ENCODE measurements at places on chromosomes 7 and 10. TPM values are rescaled to one million over a fixed set of nuclear protein-coding genes. Genes with fewer than 3 reads are reported as not detected.
A peak's percentile ranks its signal among the peaks of the same experiment; 100 is the strongest.

DNA sequence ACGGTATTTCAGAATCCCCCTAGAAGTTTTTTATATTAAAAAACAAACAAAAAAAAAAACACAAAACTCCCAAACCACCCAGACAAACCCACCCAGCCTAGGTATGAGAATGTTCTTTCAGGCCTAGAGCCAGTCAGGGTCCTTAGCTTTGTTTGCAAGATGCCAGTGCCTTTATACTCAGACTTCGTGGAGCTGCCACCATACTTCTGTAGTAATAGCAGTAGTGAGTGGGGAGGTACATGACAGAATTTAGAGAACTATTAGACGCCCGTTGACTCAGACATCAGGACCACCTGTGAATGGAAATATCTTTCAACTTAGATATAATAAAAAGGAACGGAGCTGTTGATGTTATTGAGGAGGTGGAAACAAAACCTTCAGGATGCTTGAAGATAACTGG, 138.2 kb upstream of the MKLN1 start:
- DNase-seq, result no peak

DNA sequence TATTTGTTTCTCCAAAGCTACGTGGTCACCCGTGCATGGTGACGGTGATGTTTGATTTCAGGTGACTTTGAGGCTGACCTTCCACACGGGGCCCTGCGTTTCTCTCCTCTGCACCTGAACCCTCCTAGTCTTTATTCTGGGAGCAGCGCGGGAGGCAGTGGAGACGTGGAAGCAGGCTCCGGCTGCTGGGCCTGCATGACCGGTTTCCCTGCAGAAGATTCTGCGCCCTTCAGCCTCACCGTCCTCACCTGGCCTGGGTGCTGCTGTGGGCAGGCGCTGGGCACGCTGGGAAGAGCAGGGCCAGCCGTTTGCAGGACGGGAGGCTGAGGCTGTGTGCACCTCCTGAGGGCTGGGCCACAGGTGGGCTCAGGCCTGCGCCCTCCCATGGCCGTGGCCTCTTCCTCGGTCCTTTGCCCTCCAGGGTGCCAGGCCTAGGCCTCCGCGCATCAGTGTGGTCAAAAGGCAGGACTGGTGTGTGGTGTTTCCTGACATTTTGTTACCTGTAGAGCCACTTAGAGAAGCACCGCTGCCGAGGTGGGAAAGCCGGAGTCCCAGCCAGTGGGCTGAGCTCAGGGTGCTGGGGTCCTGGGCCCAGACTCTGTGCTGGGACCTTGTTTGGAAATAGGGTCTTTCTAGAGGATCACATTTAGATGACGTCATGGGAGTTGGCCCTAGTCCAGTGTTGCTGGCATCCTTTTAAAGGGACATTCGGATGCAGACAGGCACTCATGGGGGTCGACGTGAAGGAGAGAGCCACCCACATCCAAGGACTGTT, 478.3 kb downstream of the DNAJB6 start:
- DNase-seq, result no peak

DNA sequence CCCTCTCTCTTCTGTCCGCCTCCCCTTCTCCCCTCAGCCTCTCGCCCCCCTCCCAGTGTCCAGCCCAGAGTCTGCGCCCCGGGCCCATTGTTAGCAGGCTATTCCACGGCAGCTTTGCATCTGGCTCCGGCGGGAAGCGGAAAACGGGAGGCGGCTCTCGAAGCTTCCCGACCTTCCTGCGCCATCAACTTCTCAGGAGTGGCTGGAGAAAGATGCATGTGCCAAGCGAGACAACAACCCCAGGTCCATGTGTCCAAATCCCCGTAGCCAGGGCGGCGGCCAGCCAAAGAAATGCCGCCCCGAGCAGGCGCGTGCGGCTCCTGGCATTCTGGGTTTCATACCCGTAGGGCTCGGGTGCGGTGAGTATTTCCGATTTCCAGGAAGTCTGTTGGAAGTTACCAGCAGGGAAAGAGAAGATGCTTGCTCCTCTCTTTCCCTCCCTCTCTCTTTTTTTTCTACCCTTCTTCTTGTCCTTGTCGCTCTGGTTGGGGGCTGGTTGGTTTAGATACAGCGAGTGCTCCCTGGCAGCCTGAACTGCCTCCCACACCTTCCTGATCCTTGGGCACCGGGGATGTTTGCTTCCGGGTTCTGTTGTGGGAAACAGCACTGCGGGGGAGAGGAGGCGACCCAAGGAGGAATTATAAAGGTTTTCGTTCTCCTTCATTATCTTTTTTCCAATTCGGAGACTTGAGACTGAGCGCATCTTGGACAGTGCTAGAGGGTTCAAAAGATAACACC, 1.2 kb upstream of the HOXA2 start:
- peak; percentile 67 for DNase-seq

- DNase-seq, result no peak
These were observed 196.7 kb downstream of the HGF start for GRCh38 chr7:81573128-81573527.

- no peak for DNase-seq
These were observed 2.0 kb upstream of the MTG1 start for GRCh38 chr10:133391761-133392518.

- no peak for DNase-seq
These were observed 74.8 kb downstream of the ZEB1 start for GRCh38 chr10:31393844-31394243.

GRCh38 chr7:78267141-78267540, 468.6 kb downstream of the PHTF2 start:
- no peak for DNase-seq

- DNase-seq, result no peak
These were observed 164.1 kb upstream of the HPS1 start for GRCh38 chr10:98610836-98611235.

- no peak for DNase-seq
These were observed 11.1 kb upstream of the CUL1 start for GRCh38 chr7:148687555-148687954.

DNA sequence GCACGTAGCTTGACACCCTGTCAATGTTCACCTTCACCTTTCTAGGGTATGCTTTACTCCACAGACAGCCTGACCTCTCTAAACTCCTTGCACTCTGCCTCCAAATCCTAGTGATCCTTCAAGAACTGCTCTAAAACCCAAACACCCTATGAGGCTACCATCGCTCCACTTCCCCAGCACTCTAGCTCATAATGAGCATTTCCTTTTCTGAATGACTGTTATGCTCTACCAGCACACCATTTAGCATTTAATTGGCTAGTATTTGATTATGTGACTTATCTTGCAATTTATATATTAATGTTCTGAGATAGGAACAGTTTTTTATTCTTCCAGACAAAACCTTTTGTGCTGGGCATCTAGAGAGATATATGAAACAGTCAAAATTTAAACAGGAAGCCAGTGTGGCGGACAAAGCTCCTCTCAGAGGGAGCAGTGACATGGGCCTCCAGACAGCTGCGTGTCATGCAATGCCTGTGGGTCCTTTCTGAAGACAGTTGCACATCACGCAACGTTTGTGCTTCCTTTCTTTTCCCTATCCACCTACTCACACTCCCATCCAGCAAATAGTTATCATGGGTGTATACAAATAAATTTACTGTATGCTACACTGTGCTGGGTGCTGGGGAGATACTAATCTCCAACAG, 86.3 kb downstream of the ALOX5 start:
- no peak for DNase-seq

- no peak for DNase-seq
These were observed 170.9 kb upstream of the AOAH start for GRCh38 chr7:36895192-36895591.

The CARD11 gene
- total RNA-seq, result 1.8 TPM

- no peak for DNase-seq
These were observed 133.3 kb downstream of the VPS41 start for GRCh38 chr7:38775506-38776175.

- DNase-seq, result no peak
These were observed 24.0 kb upstream of the A1CF start for GRCh38 chr10:50909334-50910014.

GRCh38 chr7:134855442-134855841, 76.0 kb downstream of the CALD1 start:
- no peak for DNase-seq
